ENCODE measurements at places on chromosomes 2 and 18.

GRCh38 chr2:98875081-98875728 is 60.8 kb downstream of the CRACDL start:
- no peak for DNase-seq

DNA sequence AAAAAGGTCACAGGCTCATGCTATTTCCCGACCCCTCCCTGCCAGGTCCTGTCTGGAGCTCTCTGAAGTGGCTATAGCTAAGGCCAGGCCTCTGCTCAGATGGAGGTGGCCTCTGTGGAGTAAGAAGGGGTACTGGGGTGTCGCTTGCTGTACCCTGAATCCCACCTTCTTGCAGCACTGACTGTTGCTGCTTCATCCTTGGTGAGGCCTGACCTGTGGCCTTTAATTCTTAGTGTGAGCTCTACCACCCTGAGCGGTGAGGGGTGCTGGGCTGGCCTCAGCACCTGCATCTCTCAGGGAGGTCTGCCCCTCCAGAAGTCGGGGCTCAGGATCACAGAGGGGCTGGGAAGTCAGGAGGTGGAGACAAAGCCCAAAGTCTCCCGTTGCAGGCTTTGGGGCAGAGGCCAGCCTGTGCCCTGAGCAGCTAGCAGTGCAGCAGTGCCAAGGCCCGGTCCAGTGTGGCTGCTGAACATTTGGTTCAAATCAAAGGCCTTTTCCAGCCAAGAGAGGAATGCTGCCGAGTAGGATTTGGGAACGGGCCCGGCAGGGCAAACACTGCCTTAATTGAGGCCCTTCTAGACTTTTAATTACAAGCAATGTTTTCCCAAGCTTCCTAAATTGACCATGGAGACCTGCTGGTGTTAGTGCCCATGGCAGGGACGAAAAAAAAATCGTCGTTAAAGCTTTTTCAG is 133.5 kb upstream of the HAAO start:
- DNase-seq: no peak

DNA sequence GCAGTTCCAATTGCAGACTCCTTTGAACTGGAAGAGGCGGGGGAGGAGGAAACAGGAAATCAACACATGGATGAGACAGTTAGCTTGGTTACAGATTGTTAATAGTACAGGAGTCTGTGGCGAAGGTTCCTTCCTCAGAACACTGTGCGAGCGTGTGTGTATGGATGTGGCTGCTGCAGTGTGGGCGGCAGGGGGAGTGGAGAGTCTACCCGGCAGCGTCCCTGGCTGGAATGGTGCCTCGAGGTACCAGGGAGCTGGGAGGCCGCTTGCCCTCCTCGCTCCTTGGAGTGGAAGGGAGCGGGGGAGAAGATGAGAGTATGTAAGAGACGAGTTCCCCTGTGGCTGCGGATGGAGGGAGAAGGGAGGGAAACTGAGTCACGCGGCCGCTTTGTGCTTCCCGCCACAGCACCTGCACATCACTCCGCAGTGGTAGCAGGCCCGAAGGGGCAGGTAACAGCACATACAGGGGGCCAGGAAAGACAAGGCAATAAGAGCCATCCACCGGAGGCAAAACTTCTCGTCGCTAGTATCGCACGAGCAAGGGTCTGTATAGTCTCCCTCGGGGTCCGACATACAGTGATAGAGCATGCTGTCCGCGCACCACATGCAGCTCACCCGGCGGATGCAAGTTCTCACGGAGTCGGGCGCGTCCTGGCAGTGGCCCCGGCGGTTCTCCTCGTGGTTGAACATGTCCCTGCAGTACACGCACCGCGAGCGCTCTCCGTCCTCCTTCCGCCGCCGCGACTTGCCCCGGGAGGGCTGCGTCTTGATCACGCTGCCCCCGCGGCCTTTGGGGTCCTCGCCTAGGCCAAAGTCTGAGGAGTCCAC is 85.7 kb downstream of the ACTR2 start:
- DNase-seq: no peak

GRCh38 chr18:49849331-49850217 is 36.2 kb upstream of the ACAA2 start:
- no peak for DNase-seq

GRCh38 chr18:27724362-27724761 is 452.6 kb downstream of the CDH2 start:
- no peak for DNase-seq

- DNase-seq: no peak
These were observed 21.2 kb downstream of the SCG2 start for GRCh38 chr2:223580951-223581350.

DNA sequence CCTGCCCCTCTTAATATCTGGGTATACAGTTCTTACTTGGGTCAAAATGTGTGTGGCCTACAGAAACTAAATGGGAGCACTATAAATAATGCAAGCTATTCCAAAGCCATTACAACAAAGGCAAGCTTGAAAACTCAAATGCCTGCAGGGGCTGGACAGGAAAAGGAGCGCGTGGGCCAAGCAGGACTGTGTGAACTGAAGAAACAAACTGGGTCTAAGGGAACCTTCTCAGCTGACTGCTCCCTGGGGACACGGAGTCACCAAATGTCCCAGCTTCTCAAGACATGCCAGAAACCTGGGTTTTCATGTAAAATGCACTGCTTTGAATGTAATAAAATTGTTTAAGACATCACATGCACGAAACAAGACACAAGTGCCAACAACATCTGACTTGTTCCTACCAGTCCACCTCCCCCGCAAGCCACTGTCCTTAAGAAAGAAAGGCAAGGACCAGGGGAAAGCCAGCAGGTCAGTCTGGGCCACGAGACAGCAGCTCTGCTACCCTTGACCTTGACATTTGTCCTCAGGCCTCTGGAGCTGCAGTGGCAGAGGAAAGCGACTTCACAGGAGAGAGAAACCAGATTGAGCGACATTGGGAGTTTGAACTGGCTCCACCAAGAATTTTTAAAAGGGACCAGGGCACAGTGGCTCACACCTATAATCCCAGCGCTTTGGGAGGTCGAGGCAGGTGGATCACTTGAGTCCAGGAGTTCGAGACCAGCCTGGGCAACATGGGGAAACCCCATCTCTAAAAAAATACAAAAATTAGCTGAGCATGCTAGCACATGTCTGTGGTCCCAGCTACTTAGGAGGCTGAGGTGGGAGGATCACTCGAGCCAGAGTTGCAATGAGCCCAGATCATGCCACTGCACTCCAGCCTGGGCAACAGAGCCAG is 89.7 kb upstream of the SH3BP4 start:
- no peak for DNase-seq

- no peak for DNase-seq
These were observed 183.0 kb downstream of the TCF4 start for GRCh38 chr18:55404832-55405465.

DNA sequence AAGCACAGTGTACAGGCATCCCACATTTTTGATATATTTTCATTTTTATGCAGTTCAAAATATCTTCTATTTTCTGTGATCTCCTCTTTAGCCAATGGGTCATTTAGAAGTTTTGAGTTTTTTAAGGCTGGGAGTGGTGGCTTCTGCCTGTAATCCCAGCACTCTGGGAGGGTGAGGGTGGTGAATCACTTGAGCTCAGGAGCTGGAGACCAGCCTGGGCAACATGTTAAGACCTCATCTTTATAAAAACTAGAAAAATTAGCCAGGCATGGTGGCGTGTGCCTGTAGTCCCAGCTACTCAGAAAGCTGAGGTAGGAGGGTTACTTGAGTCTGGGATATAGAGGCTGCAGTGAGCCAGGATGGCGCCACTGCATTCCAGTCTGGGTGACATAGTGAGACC is 17.8 kb downstream of the UBR3 start:
- no peak for DNase-seq

- no peak for DNase-seq
These were observed 46.4 kb downstream of the PROC start for GRCh38 chr2:127464470-127465257.

DNA sequence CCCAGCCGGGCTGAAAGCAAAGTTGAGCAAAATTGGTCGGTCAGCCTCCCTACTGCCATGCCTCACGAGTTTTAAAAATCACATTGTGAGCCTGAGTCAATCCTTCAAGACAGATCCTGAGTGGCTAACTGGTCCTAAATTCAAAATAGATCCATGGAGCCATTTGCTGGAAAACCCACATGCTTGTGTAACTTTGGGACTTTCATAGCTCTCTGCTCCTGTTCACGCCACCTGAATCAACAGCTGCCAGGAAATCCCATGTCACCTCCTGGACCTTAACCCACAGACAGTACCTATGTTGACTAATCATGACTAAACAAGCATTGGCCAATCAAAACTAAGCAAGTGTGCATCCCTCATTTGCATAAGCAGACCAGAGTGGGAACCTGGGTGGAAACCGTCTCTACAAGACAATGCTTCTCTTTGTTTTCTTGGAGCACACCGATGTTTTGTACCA is 42.8 kb upstream of the LDLRAD4 start:
- no peak for DNase-seq

- no peak for DNase-seq
These were observed 19.5 kb downstream of the RBKS start for GRCh38 chr2:27870724-27871123.

DNA sequence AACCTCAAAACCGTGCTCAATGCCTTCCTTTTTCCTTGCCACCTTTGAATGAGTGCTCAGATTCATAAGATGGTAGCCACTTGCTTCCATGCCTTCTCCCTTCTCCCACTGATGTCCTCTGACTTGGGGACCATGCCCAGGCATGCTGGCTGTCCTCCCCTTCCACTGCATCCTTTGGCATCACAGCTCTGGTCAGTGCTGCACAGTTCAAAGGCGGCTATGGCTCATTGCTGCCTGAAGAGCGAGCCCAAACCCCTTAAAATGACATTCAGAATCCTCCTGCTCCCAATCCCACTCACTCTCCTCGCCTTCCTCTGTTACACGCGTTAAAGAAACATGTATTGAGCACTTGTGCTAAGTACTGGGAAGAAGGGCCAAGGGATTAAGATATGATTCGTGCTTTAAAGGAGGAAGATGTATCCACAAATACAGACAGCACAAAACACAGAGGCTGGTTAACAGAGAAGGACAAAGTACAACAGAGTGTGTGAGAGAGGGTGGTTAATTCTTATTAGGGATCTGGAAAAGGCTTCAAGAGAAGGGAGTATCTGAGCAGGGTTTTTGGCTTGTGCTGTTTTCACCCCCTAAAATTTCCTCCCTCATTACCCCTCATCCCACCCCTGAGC is 81.8 kb downstream of the CERKL start:
- no peak for DNase-seq

DNA sequence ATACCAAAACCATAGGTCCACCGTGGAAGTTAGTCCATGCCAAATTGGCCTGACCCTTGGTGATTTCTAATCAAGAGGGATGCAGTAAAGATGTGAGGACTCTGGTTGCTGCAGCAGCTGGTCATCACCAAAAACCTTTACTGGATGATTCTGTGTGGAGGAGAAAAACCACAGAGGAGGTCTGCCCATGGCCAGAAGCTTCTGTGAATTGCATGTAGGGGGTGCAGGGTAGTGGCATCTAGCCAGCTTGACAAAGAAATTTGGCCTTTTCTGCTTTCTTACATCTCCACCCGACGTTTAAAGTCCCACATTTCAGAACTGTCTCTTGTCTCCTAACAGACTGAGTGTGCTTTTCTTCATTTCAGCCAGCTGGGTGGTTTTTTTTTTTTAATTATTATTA is 180.0 kb downstream of the TPGS2 start:
- no peak for DNase-seq

DNA sequence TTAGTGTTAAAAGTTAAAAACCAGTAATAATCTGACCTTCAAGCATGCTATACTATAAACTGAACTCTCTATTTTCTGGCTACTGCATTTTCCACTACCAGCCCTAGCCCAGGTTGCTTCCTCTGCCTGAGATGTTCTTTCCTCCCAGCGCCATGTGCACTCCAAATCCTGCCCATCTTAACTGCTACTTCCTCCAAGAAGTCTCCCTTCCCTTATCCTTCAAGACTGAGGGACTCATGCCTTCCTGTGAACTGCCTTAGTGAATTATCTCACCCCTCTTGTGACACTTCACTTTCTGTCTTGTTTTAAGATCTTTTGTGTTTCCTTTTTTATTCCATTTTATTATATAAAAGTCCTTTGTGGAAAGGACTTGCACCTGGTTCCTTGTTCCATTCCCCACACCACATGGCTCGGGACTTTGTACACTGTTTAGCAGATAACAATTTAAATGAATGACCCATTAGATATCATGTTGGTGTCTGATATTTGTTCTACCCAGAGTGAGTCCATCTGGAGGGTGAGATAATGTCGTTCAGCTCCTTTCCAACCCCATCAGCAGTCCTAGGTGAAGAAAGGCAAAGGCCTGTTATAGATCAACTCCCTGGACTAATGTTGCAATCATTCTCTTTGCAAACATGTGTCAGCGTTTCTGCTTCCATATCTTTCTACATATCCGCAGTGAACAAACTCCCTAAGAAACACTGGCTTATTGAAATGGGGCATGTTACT is 20.9 kb upstream of the AGFG1 start:
- DNase-seq: no peak

DNA sequence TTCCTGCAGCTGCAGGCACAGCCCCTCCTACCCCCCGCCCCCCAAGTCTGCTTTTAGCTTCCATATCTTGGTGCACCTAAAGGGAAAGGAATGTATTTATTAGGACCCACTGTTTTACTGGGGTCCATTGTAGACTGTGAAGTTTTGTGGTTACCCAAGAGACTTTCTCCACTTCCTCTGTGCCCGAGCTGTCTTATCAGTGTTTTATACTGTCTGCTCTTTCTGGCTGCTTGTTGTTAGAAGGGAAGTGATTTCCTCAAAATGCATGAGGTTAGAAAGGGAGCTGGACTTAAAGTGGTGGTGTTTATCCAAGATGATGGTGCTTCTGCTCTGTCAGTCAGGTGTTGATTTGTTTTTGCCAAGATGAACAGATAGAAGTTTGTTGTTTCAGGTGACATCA is 85.0 kb downstream of the PTH2R start:
- DNase-seq: no peak

DNA sequence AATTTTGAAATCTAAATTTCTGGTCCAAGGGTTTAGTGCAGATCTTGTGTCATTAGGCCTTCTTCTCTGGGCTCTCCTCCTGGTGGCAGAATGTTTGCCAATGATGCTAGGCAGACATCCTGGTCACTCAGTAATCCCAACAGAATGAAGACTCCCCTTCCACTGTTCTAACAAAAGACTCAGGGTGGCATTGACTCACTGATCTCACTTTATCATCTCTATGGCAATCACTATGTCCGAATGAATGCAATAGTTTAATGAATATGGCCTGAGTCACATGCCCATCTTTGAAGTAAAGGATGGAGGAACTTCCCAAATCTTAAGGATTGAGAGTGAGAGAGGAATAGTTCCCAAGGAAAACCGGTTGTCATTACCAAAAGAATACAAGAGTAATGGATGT is 261.1 kb downstream of the KCNE4 start:
- no peak for DNase-seq

All from CD4-positive, alpha-beta memory T cell (primary cell).